Right lung (tissue), 10 donors: ENCODE measurements at places on chromosomes 6 and 20.

GRCh38 chr6:10019851-10020250 lies 395.0 kb downstream of the TFAP2A start:
- no peak for DNase-seq

DNA sequence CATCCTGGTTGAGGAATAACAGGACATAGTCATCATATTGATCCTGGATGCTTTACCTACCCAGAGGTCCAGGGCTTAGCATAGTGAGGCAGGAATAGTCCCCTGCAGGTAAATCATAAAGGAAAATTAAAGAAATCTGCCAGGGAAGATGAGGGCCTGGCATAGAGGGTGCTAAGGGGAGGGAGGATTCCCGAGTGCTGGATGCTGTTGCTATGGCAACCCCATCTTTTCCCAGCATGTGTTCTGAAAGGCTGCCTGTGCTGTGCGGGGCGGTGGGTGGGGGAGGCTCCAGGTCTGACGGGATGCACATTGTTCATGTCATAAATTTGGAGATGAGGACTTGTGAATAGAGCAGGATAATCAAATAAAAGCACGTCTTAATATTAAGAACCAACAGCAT lies 212.6 kb upstream of the PCSK2 start:
- no peak for DNase-seq

GRCh38 chr6:154783229-154783628 lies 50.0 kb downstream of the SCAF8 start:
- no peak for DNase-seq

DNA sequence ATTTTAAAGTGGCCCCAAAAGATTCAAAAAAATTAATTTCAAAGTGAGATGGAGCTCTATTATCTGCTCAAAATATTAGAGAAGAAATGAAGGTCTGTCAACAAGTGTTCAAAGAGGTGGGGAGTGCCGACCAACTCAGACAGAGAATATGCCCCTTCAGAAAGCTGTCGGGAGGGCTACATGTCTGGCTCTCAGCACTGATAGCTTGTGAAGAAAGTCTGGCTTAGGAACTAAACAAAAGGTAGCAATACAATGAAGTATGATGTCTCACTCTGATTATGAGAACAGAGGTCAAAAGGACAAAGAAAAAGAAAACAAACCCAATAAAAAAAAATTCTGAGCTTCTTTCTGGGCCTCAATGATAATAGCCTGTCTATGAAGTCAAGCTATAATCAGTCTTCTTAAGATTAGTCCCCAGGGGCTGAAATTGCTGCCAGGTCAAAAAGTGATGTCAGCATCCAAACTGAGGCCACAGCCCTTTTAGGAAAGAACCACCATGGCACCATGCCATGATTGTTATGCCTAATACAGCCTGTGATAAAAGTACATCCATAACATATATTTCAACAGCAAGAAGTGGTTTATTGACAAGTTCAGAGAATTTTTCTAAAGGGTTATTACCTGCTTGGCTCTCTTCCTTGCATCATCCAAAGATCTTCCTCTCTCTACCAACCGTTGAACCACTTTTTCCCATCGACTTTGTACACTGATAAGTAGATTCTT lies 150.9 kb downstream of the DST start:
- DNase-seq: no peak

DNA sequence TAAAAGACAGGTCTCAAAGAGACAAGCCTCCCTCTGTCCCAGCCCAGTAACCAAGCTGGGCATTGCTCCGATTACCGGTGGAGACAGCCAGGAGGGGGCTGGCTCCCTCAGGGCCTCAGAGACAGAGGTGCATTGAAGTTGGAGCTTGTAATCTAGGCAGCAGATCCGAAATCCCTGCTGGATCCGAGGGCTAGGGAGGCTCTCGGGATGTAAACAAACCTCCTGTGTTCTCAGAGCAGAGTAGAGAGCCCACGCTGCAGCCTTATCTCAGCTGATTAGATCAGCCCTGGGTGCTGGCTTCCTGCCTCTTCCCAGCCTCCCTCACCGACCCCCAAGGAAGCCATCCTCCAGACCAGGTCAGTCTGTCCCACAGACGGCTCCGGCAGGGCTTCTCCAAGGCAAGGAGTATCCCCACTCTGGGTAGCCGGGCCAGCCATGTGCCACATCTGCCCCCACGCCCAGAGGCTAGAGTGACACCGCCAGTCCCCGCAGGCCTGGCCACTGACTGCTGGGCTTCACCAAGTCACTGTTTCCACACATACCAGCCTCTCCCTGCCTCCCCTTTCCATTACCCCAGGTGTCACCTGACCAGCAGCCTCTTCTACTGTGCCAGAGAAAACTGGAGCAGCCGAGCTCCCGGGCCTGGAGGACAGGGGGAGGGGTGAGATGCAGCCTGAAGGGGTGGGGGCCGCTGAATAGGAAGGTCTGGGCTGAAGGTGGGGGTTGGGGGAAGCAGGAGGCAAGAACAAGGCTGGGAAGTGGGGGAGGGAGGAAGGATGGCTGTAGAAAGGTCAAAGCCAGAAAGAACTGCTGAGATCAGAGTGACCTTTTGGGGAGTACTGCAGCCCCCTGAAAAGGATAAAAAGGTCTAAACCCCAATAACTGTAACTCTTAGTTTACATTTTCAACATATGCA lies 6.0 kb downstream of the SDC4 start:
- no peak for DNase-seq

- DNase-seq: no peak
Measured at GRCh38 chr6:45472382-45472781, 94.6 kb upstream of the SUPT3H start.

DNA sequence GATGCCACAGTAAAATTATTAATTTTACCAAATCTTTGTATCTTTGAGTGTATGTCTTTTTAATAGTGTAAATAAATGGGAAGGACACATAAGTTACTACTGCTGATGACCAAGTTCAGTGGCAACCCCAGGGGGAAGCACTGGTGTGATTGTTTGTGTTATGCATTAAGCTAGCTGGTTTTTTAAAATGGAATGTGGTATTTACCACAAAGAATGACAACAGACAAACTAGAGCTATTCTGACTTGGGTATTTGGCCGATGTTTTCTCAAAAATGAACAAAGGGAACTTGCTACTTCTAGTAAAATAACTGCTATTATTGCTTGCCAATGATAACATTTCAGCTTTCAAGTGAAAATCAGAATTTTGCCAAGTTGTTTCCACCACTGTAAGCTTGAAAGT lies 2.9 kb downstream of the FNDC1 start:
- no peak for DNase-seq

GRCh38 chr6:84763003-84763885 lies 1.2 kb downstream of the TBX18 start:
- peak; percentile 24 for DNase-seq

GRCh38 chr6:10196090-10196489 lies 218.8 kb downstream of the TFAP2A start:
- DNase-seq: no peak

DNA sequence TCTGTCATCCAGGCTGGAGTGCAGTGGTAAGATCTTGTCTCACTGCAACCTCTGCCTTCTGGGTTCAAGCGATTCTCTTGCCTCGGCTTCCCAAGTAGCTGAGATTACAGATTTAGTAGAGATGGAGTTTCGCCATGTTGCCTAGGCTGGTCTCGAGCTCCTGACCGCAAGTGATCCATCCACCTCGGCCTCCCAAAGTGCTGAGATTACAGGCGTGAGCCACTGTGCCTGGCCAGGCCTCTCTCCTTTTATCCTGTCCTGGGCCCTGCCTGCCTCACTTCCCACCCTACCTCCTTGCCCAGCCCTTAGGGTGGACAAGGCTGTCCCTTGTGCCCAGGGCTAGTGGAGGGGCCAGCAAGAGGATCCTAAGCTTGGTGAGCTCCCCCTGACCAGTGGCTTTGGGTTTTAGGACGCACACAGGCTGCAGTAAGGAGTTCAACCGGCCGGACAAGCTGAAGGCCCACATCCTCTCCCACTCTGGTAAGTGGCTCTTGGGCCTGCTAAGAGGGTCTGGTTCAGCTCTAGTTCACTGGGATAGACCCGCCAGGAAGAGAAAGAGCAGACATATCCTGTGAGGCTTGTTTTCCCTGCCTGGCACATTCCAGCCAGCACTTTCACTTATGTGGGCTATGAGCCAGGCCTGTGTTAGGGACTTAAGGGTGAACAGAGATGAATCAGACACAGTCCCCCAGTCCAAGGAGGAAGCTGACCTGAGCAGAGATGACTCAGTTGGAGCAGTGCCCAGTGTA lies 21.9 kb upstream of the CHMP4B start:
- DNase-seq: peak; percentile 68
